NCI-H748 treated with DMSO at 0.1 percent for 48 hours (cell line): ENCODE measurements at places on chromosomes 2 and 18.

GRCh38 chr2:44510246-44510645 is 148.5 kb downstream of the CAMKMT start:
- DNase-seq = no peak

- no peak for DNase-seq
These were observed 14.4 kb upstream of the VRK2 start for GRCh38 chr2:58032016-58032763.

DNA sequence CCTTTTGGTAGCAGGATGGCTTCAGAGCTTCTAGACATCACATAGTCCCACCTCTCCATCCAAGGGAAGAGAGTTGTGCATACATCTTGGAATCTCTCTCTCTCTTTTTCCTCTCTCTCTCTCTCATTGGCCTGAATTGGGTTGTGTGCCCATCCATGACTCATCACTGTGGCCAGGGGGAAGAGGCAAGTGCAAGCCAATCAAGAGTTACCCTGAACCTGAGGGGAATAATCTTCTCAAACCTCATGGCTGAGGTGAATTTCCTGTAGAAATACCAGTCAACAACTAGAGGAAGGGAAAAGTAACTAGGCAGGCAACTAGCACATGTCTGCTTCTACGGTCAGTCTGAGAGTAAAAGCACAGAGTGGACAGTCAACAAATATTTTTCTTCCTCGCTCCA is 7.3 kb upstream of the CHN1 start:
- no peak for DNase-seq

GRCh38 chr2:102575888-102576287 is 43.5 kb upstream of the SLC9A2 start:
- DNase-seq = no peak

GRCh38 chr18:390741-391478 is 109.6 kb downstream of the COLEC12 start:
- DNase-seq = no peak

- DNase-seq = no peak
These were observed 1491.2 kb downstream of the LRP1B start for GRCh38 chr2:140639628-140640027.

DNA sequence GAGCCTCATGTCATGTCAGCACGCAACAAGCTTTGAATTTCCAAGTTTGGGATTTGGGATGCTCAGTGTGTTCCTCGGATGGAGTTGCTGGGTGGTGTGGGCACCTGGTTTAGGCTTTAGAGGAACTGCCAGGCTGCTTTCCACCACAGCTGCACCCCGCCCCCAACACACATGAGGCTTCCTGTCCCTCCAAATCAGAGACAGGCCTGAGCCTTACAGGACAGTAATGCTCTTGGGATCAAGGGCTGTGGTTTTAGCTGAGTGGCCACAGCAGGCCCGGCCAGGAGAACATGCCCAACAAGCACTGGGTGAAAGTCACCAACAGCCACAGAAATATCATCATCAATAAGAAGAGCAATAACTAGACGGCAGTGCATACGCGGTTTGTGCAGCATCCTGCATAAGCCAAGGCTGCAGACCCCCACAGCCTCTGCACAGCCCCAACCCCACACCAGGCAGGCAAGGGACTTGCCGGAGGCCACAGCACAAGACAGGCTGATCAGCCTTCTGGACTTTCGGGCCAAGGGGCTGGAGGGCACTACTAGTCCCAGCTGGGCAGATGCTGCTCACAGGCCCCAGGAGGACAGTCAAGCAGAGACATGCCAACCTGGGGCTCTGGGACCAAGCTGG is 29.7 kb upstream of the GPC1 start:
- DNase-seq = no peak

DNA sequence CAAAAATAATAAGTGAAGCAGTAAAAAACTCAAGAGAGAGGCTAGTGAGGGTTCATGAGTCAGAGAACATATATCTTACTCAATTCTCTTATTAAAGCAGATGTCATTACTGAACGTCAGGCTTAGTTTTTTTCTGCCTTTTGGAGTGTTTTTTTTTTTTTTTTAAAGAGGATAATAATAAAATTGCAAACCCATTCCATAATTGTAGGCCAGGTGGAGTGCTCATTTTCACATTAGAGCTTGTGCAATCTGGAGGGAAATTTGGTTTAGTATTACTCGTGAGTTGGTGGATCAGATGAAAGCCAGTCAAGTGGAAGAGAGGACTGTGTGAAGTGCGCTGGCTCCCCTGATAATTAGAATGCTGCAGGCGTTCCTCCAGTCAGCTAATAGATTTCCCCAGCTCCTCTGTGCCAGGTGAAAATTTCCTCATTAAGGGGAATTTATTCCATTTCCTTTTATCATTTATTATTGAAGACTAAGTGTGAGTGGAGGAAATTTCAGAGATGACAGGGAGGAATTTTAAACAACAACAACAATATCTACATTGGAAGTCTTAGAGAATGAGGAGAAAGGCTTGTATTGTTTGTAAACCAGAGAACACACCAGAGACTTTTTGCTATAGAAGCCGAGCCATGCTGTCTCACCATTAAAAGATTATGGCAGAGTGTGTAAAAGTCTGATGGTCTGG is 74.6 kb downstream of the CPS1 start:
- DNase-seq = peak; percentile 55

GRCh38 chr2:224997802-224998201 is 44.5 kb downstream of the DOCK10 start:
- no peak for DNase-seq

- DNase-seq = no peak
These were observed 66.1 kb upstream of the APCDD1 start for GRCh38 chr18:10388373-10388772.

GRCh38 chr2:120546048-120546864 is 189.4 kb upstream of the GLI2 start:
- no peak for DNase-seq

GRCh38 chr18:3541549-3542386 is 91.8 kb downstream of the TGIF1 start:
- no peak for DNase-seq

- no peak for DNase-seq
These were observed 695 bp upstream of the BIRC6 start for GRCh38 chr2:32355976-32356680.

DNA sequence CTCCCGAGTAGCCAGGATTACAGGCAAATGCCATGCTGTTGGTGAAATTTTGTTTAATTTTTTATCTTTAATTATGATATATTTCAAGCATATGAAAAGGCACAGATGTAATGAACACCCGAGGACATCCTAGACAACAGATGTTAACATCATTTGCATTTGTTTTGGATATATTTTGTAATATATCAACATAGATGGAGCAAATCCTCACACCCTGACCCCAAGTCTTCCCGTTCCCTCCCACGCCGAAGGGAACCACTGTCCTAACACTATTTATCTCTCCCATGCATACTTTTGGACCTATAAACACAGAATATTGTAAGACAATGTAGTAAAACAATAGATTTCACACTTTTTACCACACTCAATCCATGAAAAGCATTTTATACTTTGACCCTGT is 99.5 kb downstream of the GFPT1 start:
- no peak for DNase-seq

GRCh38 chr18:1270081-1270480 is 365.4 kb downstream of the ADCYAP1 start:
- peak; percentile 23 for DNase-seq

GRCh38 chr18:50131591-50131990 is 63.4 kb downstream of the MYO5B start:
- no peak for DNase-seq

- no peak for DNase-seq
These were observed 140.2 kb upstream of the ETAA1 start for GRCh38 chr2:67256892-67257291.

DNA sequence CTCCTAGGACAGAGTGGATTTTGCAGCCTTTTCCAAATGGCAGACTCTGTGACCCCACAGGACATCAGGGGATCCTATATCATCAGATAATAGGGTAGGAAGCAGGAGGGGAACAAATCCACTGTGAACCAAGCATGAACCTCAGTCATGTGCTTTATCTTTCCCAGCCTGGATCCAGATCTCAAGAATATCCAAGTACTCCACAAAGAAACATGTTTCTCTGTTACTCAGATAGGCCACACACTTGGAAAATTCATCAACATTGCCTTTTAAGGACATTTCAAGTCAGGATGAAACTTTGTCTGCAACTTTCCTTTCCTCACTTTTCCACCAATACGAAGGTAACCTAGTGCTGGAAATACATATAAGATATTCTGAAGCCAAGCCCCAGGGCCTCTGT is 85.8 kb downstream of the RDH14 start:
- no peak for DNase-seq

- DNase-seq = peak; percentile 95
These were observed 94.6 kb downstream of the PTH2R start for GRCh38 chr2:208501206-208501605.

GRCh38 chr18:49494660-49495059 is 7.6 kb upstream of the C18orf32 start:
- no peak for DNase-seq

GRCh38 chr2:215363461-215364156 is 51.8 kb downstream of the ATIC start:
- DNase-seq = no peak

- no peak for DNase-seq
These were observed 108.7 kb downstream of the NDUFA10 start for GRCh38 chr2:239916205-239917124.

DNA sequence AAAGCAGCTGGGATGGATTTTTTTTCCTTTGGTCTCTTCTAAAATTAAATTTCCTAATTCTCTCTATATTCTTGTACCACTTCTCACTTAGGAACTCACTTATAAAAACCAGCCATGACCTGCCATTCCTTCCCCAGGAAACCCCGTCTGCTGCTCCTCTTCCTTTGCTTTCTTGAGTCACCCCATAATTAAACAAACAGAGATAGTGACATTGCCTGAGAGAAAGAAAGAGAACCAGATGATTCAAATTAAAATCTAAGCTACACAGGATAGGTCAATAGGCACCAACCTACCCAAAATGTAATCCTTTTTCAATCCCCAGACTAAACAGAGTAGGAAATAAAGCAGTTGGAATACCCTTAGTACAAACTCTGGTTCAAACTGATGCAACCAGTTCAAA is 9.7 kb downstream of the STK39 start:
- DNase-seq = no peak

GRCh38 chr18:6521803-6522418 is 107.2 kb upstream of the L3MBTL4 start:
- peak; percentile 45 for DNase-seq

DNA sequence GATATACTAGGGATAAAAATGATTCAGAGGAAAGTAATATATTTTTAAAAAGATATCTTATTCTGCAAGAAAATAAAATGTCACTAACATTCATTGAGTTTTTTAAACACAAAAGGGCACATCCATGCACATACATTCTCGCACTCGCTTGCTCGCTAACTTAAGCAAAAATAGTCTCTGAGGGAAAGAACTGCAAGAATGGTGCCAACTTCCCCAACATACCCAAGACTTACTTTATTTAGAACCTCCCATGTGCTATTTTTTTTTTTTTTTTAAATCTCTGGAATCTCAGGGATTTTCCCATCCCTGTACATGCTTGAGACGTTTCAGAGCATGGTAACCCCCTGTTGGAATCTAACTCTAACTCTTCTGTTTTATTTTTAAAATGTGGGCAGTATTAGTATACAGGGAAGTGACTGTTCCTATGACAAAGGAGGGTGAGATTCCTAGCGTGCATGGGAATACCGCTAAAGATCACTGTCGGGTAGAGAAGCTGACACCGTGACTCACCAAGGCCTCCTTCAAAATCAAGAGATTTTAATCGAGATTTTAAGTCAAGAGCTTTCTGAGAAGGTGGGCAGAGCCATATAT is 187.9 kb upstream of the ZEB2 start:
- DNase-seq = no peak

- no peak for DNase-seq
These were observed 159.0 kb downstream of the ZFP36L2 start for GRCh38 chr2:43067254-43068040.

DNA sequence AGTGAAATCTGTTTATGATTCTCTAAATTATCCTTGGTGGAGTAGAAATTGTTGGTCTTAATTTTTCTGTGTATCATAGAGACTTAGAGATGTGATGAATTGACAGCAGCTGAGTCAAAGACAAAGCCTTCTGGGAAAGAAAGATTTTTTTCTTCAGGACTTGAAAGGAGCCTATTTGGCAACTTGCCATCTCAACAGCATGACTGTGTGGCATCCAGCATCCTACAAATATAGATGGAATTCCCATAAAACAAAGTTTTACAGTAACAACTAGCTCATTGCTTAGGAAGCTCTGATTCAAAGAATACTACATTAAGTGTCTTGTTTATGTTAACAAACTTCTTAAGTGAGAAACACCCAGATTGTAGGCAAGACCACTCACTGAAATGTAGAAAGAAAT is 79.2 kb upstream of the SETBP1 start:
- no peak for DNase-seq

GRCh38 chr2:236865052-236865451 is 220.6 kb upstream of the COPS8 start:
- DNase-seq = no peak

DNA sequence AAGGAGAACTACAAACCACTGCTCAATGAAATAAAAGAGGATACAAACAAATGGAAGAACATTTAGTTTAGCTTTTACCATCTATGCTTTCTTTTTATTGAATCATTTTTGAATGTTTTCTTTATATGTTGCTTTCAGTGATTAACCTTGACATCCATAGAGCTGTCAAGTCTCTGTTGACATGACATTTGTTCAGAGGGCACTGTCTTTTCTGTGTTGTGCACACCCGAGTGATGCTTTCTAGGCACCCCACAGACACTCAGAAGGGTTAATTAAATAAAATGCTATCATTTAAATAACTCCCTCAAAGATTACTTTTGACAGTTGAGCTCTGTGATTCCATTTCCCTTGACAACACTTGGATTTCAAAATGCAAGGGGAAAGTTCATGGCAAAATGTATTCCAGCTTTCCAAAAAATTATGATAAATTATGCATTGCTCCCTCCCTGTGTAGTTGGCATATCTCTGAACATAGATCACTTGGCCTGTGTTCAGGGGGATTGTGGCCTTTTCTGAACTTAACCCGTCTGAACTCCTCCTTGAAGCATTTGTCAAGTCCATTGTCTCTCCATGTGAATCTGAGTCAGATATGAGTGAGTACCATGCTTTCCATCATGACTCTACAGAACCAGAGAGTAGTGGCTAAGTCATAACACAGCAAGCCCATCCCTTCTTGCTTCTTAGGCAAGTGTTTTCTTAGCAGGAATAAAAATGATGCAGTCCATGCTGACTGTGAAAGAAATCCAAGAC is 372.6 kb downstream of the RPRM start:
- DNase-seq = no peak

DNA sequence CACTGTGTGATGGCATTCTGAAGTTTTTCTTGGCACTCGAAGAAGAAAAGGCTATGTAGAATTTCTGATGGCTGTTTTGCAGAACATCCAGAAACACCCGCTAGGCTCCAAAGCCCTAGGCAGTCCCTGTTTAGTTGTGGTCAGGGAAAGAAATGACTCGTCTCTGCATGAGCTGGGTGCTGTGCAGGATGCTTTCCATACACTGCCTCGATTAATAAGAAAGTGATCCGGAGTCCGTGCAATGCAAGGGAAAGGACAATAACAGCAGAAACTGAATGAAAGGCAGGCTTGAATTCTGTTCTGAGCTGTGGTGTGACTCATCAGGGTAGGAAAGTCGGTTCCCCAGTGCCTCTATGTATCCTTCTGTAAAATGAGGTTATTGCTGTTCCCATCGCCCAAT is 18.7 kb downstream of the MAPRE3 start:
- DNase-seq = no peak

- no peak for DNase-seq
These were observed 20.3 kb upstream of the CHST10 start for GRCh38 chr2:100437751-100438150.
